PC-3 (cell line): ENCODE measurements at places on chromosomes 1 and 21.

DNA sequence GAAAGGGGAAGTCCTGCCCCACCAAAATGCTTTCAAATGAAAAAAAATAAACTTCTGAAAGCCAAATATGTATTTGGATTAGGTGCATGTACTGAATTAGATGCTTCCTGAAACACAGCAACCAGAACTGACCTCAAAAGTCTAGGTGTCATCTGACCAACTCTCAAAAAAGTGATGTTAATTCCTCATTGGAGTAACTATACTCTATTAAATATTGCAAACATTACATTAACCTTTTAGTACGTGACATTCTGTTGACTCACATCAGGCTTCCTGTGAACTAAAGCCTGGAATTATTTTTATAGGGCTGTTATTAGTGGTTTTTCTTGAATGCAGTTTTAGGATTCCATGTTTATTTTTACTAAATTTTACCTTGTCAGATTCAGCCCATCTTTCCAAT is 73.5 kb downstream of the ASTN1 start:
- DNase-seq = peak; percentile 88

GRCh38 chr21:31744182-31744800 is 12.4 kb upstream of the SCAF4 start:
- DNase-seq = no peak

- peak; percentile 89 for DNase-seq
Observed at GRCh38 chr1:58739856-58740466, 40.1 kb upstream of the MYSM1 start.

- peak; percentile 44 for DNase-seq
Observed at GRCh38 chr1:198528364-198528763, 12.1 kb downstream of the ATP6V1G3 start.

GRCh38 chr1:215114154-215114933 is 31.8 kb downstream of the KCNK2 start:
- DNase-seq = peak; percentile 98

DNA sequence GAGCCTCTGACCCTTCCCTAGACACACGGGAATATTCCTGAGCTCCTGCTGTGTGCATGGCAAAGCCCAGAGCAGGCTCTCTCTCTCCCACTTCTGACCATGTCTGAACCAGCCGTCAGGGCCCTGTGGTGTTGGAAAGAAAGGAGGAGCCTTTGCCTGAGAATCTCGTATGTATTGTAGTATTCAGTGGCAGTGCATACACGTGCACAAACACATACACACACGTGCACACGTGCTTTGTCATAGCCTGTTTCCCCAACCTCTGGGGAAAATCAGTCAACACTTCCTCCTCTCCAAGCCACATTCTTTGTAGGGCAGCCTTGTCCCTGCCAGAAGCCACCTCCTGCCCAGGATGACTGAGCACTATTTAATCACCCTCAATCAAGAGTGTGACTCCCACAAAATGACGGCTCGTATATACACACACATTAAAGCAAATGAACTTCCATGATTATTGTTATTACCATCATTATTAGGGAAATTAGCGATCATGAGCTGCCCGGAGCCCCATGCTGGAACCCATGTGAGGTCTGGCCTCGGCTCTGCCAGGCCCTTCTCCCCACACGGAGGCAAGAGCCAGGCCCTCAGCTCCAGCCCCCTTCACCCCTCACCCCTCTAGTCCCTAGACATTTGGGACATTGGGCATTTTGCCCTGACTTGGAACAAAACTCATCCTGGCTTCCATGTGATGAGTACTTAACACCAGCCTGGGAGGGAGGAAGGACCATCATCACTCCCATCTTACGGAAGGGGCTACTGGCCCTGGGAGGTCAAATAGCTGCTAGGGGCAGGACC is 331.9 kb downstream of the NPHP4 start:
- no peak for DNase-seq

DNA sequence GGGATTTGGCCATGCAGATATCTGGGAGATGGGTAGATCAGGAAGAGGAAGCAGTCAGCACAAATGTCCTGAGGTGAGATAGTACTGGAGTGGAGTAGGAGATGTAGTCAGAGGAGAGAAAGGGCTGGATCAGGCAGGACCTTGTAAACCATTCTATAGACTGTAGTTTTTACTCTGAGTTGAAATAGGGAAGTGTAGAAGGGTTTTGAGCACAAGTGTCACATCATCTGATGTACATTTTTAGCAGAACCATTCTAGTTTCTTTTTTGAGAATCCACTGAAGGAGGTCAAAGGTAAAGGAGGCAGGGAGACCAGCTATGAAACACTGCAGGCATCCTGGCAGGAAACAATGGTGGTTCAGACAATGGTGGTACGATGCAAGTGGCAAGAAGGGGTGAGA is 194.6 kb upstream of the RRP15 start:
- DNase-seq = no peak

DNA sequence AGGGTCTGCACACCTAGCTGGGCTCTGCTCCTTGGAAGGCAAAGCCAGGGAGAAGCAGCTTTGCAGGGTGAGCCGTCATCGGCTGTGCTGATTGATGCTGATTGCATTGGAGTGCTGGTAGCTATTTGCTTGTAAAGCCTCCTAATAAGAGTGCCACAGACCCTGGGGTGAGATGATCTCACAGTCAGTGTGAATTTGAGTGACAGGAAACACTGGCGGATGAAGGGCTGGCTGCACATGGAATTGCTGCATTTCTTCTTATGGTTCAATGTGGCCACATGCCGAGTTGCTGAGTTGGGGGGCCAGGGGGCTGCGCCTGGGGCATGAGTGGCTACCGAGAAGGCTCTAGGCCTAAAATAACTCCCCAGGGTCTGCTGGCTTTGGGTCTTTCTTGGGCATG is 138.2 kb upstream of the CACNA1E start:
- no peak for DNase-seq

GRCh38 chr1:42758641-42759040 is 8.2 kb downstream of the P3H1 start:
- DNase-seq = no peak

DNA sequence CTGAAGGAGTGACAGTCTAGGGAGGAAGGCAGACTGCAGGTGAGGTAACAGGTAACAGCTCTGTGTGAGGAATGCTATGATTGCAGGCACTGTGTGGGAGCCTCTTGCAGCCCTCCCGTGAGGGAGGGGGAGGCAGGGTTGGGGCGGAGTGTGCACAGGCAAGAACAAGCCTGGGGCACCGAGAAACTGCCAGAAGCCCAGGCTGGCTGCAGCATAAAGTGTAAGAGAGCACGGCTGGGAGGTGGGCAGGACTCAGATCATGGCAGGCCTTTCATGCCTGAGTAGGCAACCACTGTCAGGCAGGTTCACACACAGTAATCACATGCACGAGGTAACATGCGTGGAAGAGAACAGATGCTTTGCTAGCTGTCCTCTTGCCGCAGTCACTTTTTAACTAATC is 11.3 kb upstream of the RHEX start:
- no peak for DNase-seq

DNA sequence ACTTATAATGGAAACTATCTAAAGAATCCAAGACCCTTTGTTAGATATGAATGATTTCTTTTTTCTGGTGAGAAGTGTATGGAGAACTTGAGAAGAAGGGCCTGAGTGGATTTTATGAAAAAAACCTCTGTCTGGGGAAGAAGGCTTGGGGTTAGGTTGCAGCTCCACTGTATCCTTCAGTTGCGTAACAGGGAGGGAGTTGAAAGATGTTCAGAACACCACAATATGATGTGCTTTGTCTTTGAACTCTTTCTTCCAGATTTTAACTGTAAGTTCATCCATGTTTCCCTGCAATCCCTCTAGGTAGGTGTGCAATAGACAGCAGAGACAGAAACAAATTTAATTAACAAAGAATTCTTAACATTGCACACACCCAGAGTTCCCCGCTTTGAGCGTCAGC is 125.8 kb upstream of the NFIA start:
- no peak for DNase-seq

- DNase-seq = no peak
Observed at GRCh38 chr1:22562584-22563583, at the start of gene EPHA8. EPHA8 (plus strand) TSS chr1:22563489; CDS start chr1:22563636, 147 bp downstream.

- peak; percentile 66 for DNase-seq
Observed at GRCh38 chr1:31183927-31184554, 55.6 kb downstream of the NKAIN1 start.

DNA sequence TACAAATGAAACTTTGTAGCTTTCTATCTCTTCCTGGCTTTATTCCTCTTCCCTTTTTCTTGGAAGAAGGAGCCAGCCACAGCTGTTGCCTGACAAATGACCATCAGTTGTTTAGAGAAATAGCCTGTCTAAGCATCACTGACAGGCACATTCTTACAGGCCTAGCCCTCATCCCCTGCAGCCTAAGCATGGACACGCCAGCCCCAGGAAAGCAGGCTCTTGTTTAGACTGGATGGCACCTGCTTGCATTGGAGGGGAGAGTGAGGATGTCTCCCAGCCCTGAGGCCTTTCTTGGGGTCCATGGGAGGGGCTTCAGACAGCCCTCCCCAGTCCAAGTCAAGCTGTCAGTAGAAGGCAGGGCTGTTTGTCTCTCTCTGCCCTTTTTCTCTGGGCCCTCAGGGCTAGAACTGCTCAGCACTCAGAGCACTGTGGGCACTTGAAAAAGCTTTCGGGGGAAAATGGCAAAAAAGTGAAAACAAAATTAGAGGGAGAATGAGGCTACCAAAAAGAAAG is 282.5 kb upstream of the PLXNA2 start:
- no peak for DNase-seq

- no peak for DNase-seq
Observed at GRCh38 chr1:17216078-17216477, 11.2 kb downstream of the PADI1 start.

DNA sequence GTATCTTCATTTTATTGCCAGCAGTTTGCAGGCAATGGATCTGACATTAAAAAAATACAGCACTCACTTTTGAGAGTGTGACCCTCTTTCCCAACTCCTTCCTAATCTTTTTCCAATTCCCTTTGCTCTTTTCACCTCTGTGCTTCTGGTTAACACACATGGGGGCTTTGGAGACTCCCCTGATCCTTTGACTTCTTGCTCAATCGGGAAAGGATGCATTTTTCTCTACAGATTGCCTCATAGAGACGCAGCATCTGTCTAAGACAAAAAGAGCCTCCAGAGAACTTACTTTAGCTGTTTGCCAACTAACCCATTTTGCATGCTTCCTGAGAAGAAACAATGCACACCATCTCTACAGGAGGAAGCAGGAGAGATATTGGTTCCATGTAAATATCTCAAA is 378.3 kb downstream of the PBX1 start:
- DNase-seq = no peak

DNA sequence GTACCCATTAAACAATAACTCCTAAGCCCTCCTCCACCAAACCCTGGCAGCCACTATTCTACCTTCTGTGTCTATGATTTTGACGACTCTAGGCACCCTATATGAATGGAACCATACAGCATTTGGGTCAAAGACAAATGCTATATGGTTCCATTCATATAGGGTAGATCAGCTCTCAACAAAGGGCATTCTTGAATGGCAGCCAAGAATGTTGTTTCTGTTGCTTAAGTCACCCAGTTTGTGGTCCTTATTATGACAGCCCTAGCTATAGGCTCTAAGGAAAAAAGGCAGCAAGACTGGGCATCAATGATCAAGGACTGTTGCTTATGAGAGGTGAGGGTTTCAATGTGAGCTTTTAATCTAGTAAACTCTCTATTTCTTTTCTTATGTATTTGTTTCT is 4.7 kb upstream of the SLC5A9 start:
- DNase-seq = no peak

GRCh38 chr21:42618707-42619102 is 34.7 kb upstream of the PDE9A start:
- no peak for DNase-seq

DNA sequence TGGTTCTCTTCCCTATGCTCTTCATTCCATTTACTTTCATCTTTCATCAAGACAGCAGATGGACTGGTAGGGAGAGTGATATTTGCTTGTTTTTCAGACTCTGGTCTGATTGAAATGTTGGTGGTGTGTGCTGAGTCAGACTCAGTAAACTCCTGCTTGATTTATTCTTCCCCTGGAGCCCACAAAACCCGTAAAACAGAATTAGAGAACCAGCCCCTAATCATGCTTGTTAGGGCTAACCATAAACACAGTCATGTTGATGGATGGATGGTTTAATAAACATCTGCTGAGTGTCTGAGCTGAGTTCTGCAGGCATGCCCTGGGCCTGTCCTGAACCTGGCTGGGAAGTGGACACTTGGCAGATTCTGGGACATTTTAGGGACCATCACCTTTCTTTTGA is 24.8 kb downstream of the NOS1AP start:
- peak; percentile 52 for DNase-seq

DNA sequence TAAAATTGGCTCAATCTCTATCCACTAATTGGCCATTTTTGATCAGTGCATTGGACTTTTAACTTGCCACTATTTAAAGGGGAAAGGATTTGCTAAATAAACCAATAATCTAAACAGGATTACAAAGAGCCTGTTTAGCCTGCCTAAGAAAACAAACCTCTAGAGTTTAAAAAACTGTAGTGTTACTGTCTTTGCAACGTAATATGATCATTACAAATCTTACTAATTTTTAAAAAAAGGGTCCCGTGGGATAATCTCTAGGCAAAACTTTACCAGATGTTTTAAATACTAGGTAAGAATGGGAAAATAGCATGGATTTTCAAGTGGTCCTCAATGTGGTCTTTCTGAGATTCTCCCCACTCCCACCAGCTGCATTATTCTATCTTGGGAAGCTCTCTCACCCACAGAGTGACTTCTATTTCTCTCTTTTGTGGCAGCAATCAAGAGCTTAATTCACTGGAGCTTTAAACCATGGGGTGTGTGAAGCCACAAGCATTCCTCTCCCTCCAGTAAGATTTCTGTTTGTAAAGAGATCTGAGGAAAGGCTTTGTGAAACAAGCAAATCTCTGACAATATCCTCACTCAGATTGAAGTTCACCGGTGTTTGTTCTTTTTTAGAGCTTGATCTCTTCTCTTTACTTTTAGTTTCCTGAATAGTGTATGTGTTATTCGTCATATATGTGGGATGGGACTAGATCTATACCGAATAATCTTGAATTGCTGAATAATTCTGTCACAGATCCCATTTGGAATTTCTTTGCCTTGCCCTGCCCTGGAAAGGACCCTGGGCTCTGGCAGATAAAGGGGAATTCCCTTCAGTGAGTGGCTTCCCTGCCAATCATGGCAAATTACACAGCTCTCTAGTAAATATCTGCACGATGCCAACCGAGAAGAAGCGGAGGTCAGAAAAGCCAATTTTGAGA is 132.2 kb downstream of the TLR5 start:
- DNase-seq = no peak

DNA sequence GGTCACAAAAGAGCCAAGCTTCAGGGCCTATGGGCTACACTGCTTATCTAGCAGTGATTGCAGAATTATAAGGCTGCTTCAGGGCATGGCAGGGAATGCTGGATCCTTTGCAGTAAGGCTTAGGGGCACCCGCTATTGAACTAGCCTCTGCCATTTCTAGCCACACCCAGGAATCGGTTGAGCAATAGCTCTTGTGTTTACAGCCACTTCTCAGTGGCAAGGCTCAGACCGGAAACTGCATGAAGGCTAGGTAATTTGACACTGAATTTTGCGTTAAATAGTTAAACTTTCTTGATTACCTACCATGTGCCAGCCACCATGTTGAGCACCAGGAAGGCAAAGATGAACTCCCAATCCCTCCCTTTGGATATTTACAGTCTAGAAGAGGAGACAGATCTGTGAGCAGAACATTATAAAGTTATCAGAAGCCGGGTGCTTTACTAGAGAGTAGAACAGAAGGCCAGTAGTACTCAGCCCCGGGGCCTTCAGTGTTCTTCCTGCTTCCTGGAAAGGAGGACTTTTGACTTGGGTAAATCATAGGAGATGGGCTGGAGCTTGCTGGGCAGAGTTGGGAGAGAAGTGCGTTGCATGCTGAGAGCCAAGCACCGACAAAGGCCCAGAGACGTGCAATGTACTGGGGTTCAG is 98.6 kb upstream of the LPGAT1 start:
- DNase-seq = peak; percentile 77
